ENCODE measurements at places on chromosomes 3 and 15. TPM values are rescaled to one million over a fixed set of nuclear protein-coding genes. Genes with fewer than 3 reads are reported as not detected.

- no peak for DNase-seq
Measured at GRCh38 chr15:70521576-70522322, 241.6 kb downstream of the UACA start.

- DNase-seq: no peak
Measured at GRCh38 chr3:170225166-170225565, 2.9 kb downstream of the PRKCI start.

Gene NMB
- total RNA-seq: 5.3 TPM

Gene SAMD7
- total RNA-seq: not detected
